ENCODE measurements at places on chromosomes 2 and 18.

- no peak for DNase-seq
These were observed 96.6 kb upstream of the GPR45 start for GRCh38 chr2:105144941-105145300.

- DNase-seq: no peak
These were observed 336.7 kb downstream of the LPIN1 start for GRCh38 chr2:12083081-12083581.

DNA sequence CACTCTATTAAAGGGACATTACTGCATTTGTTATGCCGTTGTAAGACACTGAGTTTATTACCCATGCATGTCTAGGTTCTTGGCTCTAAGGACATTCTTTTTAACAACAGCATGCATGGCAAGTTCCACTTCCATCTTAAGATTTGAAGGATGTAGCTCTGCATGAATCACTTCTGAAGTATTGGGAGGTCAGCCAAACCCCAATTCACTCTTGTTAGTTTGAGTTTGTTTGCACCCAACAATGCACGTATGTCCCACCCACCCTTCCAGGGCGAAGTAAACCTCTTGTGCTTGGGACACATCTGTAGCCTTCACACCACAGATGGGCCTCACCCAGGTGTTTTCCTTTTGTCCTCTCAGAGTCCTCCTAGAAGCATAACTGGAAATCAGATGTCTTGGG, 5.6 kb upstream of the LAMA3 start:
- DNase-seq: no peak

GRCh38 chr2:154093856-154094255, 222.1 kb downstream of the GALNT13 start:
- DNase-seq: no peak

- DNase-seq: no peak
These were observed 375.9 kb downstream of the TNS1 start for GRCh38 chr2:217626926-217627325.

DNA sequence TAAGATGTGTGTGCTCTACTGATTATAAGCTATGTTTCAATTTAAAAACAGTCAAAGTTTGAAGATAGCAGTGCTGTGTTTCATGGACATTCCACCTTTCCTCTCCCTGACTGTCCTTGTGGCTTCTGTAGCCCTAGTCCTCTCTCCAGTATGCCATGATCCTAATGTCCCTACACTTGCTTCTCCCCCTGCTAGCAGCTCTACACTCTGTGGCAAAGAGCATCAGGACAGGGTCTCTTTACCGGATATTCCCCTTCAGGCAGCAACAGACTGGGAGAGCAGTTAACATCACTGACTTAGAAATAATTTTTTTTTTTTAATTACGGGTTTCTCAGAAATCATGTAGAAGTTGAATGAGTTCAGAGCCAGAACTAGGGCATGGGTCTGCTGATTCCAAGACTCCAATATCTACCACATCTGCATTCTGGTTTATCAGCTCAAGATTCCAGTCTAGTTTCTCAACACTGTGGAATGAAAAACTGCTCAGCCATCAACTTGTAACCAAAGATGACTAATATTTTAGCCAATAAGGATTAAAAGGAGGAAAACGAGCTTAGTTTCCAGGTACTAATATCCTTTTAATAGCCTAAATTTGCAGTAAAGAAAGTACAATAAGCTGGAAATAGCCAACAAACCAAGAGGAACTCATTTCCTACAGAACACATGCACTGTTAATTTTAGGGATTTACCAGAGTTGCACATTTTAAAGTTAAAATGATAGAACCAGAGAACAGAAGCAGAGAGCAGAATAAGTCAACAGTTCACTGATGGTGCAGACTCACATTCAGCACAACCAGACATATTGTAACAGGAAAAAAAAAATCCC, 45.2 kb downstream of the TMEM131 start:
- peak; percentile 58 for DNase-seq

- no peak for DNase-seq
These were observed 29.2 kb downstream of the GPC1 start for GRCh38 chr2:240464514-240465241.

DNA sequence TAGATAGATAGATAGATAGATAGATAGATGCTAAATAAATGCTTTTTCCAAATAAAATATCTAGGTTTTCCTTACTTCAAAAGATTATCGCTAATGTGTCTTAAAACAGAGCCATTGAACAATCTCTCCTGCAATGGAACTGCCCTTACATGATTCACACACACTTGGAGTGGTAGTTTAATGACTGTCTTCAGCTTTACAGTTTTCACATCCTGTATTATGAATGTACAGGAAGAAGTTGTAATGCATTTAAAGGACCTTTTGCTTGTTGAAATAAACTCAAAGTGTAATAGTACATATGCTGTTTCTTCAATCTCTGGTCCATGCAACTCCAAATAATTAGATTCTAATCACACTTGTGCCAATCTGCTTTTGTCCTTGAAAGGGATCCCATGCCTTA, 797.6 kb upstream of the CDH2 start:
- DNase-seq: no peak

DNA sequence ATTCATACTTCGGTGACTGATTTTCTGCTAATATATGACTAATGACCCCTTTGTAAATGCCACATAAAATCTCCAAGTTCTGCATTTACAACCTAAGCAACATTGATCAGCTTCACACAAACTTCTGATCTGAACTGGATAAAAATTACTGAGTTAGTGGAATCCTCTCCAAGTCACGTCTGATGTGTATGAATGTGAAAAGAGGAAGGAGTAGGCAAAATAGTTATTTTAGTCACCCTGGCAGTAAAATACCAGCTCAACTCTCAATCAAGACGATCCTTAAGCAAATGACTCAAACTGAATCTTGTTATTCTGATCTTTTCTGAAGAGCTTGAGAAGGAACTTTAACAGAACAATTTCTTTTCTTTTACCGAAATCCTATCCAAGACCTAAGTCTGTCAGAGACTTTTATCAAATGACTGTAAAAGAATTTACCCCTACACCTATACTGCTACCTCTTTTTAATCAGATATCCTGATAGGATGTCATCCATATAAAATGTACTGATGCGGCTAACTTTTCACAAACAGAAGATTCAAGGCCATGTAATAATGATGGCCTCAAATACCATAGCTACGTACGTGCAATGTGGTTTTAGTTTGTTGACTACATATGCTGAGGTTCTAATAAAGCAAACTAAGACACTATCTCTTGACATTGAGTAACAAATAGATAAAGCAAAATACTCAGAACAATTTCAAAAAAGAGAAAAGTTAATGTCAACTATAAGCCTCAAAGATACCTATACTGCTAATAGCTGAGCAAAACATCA, 23.7 kb downstream of the CUL3 start:
- no peak for DNase-seq
